Tongue (tissue), 3 donors: ENCODE measurements at places on chromosomes 7 and 10.

DNA sequence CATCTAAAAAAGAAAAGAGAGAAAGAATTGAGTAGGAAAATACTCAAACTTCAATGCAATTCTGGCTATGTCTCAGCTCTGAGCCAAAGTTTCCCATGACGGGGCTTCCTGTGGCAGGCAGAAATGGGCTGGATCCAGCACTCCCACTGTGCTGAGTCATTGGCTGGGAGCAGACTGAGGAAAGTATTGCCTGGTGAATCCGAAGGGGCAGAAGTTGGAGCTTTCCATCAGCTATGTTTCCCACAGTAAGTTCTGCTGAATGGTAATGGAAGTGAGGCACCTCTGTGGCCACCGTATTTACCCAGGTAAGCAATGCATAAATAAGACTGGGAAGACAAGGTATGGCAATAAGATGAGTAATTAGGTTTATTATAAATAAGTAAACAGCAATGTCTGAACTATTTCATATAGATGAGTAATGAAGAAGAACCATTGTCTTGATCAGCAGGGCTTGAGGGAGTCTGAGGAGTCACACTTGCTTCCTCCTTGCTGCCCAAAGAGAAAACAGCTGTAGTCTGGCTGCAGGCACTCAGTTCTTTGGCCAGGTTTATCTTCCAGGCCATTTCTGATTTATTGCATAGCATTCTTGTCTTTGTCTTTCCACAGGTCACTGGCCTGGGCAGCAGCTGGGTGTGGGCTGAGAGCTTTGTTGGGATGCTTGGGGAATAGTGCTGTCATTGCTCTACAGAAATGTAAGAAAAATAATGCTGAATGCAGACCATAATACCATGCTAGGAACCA lies 255.3 kb downstream of the DNAJB9 start:
- DNase-seq: peak; percentile 7

DNA sequence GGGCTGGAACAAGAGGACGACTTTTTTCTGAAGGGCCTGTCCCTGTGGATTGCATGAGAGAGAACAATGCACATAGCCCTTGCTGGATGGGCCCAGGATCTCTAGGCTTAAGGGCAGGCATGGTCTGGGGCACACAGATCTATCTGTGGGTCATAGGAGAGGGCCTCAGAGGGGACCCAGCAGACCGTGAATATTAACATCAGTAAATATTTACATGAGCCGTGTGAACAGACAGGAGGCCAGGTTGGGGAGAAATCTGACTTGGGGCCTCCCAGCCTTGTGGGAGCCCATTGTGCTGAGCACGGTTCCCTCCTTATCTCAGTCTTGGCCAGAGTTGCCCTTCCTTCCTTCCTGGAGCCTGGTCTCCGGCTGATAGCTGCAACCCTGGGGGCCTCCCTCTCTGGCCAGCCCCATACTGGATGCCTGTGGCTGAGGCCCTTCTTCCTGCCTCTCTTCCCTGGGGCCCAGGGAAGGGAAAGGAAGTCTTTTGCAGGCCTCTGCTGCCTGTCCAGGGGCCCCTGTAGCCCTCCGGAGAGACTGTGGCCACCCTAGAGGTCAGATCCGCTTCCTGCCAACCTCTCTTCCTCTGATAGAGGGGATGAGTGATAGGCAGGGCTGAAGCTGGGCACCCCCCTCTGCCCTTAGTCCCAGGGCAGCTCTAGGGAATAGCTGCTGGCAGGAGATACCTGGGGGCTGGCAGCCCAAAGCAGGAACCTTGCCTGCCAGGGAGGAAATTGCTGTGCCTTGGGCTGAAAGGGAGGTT lies 44.5 kb upstream of the TRIM8 start:
- no peak for DNase-seq

DNA sequence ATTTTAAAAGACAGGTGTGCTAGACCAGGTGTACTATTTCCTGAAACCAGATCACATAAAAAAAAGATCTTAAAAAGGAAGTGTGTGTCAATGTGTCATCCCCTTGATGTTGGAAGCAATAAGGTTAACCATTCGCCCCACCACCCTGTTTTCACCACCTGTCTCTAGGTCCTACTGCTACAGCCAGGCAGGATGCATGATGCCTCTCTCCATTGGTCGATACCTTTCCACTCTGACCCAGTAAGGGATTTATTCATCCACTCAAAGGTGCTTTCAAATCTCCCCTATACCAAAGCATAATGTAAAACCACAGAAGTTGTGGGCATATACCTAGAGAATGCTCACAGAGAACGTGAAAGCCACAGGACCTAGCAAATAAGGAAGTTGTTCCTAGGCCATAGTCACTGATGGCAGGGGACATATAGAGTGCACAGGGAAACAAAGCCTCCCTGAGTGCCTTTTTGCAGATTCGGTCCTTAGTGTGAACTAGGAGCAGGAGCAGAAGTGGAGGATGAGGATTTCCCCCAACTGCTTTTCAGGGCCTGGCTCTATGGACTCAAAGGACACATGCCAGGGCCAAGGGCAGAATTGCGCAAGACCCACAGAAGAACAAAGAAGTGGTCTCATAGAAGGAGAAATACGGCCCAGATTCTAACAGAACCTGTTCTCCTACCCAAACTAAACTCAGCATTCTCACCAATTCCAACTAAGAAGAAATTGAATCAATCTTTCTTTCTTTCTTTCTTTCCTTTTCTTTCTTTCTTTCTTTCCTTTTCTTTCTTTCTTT lies 631.5 kb upstream of the NRP1 start:
- DNase-seq: no peak

GRCh38 chr7:151785681-151785965 lies 91.3 kb downstream of the PRKAG2 start:
- DNase-seq: no peak

DNA sequence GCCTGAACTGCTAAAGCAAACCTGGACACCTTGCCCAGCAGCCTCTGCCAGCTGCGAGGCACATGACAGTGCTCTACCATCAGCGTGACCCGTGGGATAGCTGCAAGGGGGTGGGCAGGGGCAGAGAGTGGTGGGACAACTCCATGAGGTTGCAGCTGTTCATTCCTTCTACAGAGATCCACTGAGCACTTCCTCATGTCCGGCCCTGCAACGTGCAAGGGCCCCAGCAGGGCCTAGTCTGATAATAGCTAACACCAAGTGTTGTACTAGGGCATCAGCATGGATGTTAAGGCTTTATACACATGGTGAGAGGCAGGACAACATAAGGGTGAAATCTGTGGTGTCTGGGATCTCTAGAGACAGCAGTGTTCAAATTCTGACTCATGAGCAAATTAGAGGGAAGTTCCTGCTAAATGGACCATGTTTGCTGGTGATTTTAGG lies 14.3 kb downstream of the NOD1 start:
- peak; percentile 84 for DNase-seq

DNA sequence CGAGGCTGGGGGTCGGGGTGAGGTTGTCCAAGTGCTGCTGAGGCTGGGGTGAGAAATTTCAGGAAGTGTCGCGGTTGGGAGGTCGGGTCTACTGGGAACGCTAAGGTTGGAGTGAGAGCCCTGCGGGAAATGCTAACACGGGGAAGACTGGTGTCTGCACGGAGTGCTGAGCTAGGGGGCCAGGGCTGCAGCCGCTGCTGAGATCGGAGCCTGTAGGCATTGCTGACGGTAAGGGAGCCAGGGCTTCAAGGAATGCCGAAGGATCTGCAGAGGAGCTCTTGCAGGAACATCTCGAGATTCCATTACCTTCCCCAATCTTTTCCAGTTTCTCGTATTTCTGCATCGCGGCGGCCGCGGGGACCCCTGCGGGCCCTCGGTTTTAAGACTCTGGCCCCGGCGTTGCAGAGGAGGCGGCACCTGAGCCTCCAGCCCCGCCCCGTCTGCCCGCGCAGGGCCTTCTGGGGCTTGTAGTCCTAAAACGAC lies at the start of gene CDK5:
TSS of gene CDK5 (minus strand) at position 392 of the 483 bp plus-strand sequence. CDS start at position 343, 49 bp downstream.
- DNase-seq: no peak

DNA sequence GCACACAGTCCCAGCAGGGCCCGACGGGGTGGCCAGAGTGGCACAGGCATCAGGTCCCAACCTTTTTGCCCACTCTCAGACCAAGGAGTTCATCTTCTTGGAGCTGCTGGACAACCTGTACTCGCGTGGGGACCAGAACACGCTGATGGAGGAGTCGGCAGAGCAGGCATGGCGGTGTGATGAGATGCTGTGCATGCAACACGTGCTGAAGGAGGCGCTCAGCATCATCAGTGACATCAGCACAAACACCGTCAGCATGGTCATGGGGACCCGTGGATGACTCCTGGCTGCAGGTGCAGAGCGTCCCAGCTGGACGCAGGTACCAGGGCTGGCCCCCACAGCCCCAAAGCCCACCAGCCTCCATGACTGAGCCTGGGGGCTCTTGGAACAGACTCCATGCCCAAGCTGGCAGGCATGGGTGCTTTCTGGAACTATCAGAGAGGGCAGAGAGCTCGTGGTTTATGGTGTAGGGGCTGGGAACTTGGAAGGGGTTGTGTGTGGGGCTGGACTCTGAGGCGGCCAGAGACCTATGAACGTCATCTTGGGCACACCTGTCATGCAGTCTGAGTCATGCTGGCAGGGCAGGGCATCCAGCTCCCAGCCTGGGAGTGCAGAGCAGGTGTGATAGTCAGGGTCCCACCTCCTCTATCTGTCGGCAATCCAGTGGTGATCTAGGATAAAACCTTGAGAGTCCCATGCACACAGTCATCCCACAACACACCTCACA lies 8.2 kb upstream of the MTPAP start:
- no peak for DNase-seq

GRCh38 chr10:24452030-24452429 lies 243.1 kb downstream of the KIAA1217 start:
- DNase-seq: no peak

DNA sequence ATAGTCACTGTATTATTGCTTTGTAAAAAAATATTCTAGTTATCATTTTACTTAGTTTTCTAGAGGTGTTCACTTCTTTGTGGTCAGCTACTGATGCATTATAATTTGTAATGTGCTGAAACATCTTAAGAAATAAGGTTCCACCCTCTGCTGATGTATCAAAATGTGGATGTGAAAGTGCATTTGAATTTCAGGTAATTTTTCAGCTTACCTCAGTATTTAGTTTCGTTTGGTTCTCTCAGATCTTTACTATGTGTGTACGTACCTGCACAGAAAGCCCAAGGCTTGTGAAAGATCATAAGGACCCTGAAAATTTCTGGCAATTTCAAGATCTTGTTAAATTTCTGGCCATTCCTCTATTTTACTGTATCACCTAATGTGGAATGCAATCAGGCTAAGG lies 542.3 kb upstream of the TPK1 start:
- no peak for DNase-seq

DNA sequence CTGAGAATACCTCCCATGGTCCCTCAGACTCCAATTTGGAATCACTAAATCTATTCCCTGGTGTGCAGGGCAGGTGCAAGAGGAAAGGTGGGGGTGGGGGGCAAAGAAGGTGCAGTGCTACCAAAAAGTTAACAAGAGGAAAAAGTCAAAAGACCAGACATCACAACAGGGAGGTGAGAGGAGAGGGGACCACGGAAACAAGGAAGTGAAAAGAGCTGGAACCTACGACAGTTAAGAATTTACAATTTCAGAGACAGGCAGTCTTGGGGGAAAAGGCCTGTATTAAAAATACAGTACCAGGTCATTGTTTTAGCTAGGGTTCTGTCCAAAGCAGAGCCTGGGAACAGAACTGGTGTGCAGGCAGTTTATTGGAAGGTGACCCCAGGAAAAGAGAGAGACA lies 14.6 kb downstream of the ITGB1 start:
- no peak for DNase-seq

GRCh38 chr7:26856176-26856985 lies 8.0 kb downstream of the SKAP2 start:
- peak; percentile 24 for DNase-seq
